ENCODE measurements at places on chromosomes 1 and 21. TPM values are rescaled to one million over a fixed set of nuclear protein-coding genes. Genes with fewer than 3 reads are reported as not detected.

DNA sequence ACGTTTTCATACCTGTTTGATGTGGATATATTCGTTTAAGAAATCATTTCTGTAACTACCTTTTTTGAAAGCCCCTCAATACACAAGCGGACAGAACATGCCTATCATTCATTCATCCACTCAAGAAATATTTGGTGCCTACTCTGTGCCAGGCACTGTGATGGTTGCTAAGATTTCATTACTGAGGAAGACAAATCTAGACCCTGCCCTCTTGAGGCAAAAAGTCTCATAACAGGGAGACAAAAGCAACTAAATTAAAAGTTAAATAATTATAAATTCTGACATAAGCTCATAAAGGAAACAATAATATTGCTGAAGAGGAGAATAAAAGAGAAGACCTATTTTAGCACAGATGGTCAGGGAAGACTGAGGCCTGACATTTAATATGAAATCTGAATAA lies 203.5 kb upstream of the ZNHIT6 start:
- no peak for DNase-seq

Gene POMGNT1
- total RNA-seq = 57.8 TPM

GRCh38 chr1:201944639-201945038 lies 1.7 kb downstream of the LMOD1 start:
- no peak for DNase-seq

Gene ETV3L
- total RNA-seq = not detected

DNA sequence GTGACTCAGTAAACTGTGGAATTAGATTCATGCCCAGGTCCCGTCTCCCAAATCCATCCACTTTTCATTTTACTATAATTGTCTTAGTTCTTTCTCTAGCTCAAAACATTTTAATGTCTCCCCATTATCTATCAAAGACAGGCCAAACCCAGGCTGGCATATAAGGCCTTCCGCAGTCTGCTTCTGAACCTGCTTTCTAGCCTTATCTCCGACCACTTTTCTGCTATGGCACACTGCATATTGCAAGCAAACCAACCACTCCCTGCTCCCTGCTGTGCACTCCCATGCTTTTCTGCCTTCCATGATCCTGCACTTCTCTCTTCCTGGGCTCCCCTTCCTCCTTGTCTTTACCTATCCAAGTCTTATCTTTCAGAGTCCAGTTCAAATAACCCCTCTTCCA lies 17.3 kb upstream of the PIGM start:
- no peak for DNase-seq

DNA sequence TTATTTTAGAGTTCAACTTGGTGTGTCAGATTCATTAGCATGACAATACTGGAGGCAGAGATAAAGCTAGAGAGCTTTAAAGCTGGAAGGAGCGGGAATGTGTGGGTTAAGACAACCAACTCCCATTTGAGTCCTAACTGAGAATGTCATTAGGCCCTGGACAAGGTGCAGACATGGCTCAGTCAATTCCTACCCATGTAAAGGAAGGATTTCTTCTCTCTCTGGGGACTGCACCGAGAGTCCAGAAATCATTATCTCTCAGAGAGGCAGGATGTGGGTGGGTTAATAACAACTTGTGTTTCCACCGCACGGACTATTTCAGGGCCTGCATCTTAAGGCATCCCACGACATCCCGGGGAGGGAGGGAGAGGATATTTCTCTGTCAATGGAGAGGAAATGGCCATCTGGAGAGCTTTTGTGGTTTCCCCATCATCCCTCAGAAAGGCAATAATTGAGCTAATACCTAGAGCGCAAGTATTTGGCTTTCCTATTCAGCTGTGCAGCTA lies 46.7 kb upstream of the SARS1 start:
- peak; percentile 49 for DNase-seq

DNA sequence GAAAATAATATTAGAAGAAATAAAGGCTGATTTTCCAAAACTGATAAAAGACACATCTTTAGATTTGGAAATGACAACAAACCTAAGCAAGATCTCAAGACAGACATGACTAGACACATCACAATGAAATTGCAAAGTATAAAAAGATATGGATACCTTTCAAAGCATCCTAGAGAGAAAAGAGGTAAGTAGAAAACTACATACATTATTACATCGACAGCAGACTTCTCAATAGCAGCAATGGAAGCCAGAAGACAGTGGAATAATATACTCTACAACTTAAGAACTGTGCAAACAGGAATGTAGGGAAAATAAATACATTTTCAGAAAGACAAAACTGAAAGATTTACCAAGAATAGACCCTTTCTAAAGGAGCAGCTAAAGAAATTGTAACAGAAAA lies 50.2 kb downstream of the DENND1B start:
- peak; percentile 4 for DNase-seq

DNA sequence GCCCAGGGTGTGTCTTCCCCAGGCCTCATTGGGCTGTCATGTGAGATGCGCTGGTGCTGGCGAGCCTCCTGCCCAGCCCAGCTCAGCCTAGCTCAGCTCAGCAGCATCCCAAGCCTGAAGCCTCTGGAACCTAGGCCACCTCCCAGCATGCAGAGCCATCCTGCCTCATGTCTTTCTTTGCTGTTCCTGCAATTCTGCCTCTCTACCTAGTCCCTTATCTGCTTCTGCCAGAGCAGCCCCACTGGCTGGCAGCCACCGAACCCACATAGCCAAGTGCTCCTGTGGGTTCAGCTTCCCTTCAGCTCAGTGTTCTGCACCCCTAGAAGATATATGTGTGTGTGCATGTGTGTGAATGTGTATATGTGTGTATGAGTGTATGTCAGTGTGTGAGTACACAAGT lies 291.5 kb upstream of the VAMP3 start:
- DNase-seq = no peak

DNA sequence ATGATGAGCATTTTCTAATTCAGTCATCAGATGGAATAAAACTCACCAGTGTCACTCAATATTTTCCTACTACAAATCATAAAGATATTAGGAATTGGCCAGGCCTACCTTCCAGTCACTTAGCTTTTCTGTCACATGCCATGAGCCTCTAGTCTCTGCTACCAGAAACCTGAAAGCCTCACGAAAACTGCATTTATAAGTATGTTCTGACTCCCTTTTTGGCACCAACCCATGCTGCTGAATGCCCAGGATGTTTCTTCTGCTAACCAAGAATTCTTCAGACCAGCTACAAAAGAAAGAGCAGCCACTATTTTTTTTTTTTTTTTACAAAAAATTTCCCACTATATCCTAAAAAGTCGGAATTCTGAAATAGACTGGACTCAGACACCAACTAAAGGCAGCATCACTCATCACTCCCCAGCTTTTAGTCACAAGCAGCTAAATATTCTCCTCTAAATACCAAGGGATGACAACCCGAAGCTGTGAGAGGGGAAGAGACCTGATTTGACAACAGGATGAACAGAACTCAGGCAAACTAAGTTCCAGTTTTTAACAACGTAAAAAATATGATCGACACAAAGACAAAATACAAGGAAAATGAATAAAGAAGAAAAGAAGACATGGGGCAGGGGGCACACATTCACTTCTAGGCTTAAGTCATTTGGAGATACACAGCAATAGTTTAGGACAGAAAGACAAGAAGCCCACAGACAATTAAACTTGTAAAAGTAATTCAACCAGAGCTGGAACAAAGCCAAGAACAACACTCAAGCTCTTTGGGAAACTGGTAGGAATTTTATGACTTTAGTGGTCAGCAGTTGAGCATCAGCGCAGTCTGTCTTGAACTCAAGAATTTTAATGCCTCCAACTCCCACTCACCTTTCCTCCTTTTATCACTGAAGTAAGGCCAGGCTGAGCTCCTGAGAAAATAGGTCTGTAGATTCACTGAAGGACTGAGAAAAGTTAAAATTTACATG lies 1.7 kb downstream of the DCAF8 start:
- peak; percentile 92 for DNase-seq

Gene ATP1A4
- not detected for total RNA-seq

Gene AADACL4
- total RNA-seq = not detected

DNA sequence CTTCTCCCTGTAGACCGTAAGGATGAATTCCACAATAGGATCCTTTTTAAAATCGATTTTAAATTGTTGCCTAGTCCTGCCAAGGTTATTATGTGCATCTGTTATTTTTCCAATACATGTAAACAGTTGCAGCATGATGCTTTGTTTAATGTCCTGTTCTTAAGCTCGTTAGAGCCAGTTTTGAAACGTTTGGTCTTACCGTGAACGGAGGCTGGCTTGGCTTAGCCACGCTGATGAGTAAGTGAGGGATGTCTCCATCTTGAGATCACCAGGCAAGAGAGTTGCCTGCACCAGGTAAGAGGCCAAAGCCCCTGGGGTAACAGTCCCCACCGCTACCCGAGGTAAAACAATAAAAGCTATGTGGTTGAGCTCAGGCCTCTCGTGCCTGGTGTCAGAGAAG lies 17.3 kb downstream of the CSTB start:
- no peak for DNase-seq

DNA sequence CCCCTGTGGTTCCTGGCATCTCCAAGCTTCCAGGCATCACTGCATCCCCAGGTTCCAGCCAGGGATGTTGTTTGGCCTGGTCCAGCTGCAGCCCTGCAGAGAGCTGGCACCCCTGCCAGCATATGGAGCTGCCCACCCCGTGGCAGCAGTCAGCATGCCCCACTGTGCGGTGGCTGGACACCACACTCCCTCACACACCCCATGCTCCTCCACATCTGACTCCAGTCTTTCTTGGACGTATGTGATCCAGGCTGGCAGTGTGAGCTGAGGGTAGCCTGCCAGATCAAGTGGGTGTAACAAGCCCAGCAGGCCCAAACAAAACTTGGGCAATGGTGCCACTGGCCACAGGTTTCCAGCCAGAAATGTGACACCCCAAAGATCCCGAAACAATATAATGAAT lies 620.4 kb downstream of the RWDD3 start:
- no peak for DNase-seq

DNA sequence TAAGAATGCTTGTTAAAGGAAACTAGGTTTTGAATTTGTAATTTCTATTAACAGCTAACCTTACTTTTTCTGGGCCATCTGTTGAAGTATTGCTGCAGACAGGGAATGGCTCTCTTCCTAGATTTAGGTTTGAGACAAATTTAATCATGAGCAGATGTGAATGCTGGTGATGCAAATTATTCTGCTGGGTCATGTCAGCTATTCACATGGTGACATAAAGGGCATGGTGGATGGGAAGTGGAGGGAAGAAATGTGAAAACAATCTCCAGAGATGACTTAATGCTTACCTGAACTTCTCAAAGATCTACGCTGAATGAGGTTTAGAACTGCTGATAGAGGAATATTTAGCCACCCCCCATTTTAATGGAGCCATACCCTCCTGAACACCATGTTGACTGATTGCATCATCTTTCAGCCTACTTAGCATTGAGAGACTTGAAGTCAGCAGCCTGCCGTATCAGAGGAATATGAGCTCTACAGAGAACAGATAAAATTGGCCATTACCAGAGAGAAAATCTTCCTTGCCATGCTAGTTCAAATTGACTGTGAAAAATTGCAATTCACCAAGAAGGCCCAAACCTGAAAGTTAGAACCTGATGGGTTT lies 138.8 kb downstream of the HHAT start:
- no peak for DNase-seq

Gene LCE1D
- total RNA-seq = not detected

Gene LRRC3
- 5.6 TPM for total RNA-seq

GRCh38 chr1:211722277-211723175 lies 47.1 kb upstream of the NEK2 start:
- no peak for DNase-seq

All from astrocyte (in vitro differentiated cells and primary cell).